Activated CD4-positive, alpha-beta T cell treated with anti-CD3 and anti-CD28 coated beads, Interleukin-2, Interleukin-4, amounts not matched to agents 100 ng/mL and 50 ng/mL, durations not matched to agents 16 hours and 8 hours (primary cell): ENCODE measurements at places on chromosomes 6 and 20.

DNA sequence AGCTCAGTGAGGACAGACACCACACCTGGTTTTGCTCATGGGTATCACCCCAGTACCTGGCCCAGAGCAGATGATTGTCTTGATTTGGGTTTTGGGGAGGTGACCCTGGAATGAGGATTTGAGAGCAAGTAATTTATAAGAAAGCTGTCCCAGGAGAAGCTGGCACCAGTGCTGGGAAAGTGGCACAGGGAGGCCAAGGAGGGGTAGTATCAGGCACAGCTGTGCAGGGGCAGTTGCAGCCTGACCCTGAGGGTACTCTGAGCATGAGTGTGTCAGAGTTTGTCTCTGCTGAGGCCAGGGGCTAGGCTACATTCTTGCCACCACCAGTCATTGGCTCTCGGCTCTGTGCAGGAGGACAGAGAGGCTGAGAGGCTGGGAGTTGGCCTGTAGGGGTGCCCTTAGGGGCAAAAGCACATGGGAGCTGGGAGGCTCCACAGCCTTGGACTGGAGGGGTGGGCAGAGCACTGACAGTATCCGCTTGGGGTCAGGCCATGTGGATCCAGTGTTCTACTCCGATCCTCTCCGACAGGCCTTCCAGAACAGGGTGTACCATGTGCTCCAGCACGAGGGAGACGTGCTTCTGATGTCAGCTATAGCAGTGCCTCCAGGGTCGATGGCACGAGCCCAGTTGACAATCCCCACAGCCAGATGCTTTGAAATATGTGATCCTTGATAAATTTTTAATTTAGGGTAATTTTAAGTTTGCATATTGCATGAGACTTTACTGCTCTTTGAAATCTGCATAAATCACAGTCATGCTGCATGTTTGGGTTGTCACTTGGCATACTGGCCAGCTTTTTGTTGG, 121.3 kb downstream of the PHACTR3 start:
- DNase-seq, result no peak

- peak; percentile 19 for DNase-seq
Observed at GRCh38 chr20:2946988-2947961, 74.0 kb downstream of the PTPRA start.

DNA sequence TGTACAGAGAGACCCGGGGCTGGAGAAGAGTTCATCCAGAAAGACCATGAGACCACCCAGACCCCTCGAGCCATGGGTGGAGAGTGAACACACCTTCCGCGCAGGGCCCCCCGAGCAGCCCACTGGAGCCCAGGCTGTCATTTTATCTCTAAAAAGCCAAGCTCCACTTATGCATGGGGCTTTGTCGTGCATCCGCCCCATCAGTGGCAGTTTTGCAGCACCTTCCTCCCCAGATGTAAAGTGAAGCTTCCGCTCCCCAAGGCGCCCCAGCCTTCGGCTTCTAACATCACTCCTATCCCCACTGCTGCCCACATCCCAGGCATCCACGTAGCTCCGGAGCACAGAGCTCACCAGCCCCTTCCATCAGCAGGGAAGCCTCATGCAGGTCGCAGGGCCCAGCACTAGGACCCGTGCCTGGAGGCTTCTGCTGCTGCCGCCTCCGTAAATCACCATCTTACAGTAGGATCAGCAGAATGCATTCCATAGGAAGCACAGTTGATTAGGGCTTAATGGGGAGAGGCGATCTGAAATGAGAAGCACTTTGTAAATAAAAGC, 301.1 kb downstream of the TAF4 start:
- DNase-seq, result no peak

DNA sequence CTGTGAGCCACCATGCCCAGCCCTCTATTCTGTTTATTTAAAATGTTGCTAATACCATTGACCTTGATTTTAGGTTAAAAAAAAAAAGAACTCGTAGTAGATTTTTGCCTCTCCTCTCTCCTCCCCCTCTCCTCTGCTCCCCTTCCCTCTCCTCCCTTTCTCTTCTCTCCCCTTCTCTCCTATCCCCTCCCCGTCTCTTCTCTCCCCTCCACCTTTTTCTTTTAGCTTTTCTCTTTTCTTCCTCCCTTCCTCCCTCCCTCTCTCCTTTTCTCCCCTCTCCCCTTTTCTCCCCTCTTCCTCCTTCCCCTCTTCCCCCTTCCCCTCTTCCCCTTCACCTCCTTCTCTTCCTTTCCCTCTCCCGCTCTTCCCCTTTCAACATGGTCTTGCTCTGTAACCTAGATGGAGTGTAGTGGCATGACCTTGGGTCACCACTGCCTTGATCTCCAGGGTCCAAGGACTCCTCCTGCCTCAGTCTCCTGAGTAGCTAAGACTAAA, 223.8 kb downstream of the ZFAND3 start:
- DNase-seq, result no peak

DNA sequence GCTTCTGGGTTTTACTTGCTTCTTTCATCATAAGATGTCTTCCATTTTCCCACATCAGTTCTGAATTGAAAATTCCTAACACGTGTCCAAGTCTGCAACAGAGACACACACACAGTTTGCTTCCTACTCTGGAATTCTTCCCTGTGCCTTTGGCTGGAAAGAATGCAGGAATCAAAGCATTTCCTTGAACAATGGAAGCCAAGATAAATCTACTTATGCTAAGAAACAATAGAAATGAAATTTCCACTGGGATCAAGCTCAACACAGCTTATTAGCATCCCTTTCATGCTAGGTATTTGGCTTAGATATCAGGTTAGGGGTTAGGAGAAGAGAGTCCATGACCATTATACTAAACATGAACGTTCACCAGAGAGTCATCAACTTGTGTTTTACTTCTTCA, 101.1 kb upstream of the SCAF8 start:
- DNase-seq, result no peak

- no peak for DNase-seq
Observed at GRCh38 chr6:112332274-112332673, 14.9 kb upstream of the RFPL4B start.

- no peak for DNase-seq
Observed at GRCh38 chr6:150603176-150603575, 3.5 kb downstream of the PLEKHG1 start.

GRCh38 chr6:71420095-71420692, 131.6 kb downstream of the OGFRL1 start:
- no peak for DNase-seq

- no peak for DNase-seq
Observed at GRCh38 chr6:162713974-162714780, 13.4 kb downstream of the PRKN start.

DNA sequence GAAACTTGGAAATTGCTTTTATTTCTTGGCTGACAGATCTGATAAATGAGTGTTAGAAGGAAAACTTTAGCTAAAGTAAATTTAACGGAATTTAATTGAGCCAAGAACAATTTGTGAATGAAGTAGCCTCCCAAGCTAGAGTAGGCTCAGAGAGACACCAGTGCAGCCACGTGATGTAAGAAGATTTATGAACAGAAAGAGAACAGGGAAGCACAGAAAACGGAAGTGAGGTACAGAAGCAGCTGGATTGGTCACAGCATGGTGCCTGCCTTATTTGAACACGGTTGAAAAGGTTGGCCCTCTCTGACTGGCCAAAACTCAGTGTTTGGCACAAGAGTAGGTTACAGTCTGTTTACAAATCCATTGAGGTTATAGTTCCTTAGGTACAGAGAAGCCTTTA, 29.5 kb upstream of the IFNGR1 start:
- DNase-seq, result no peak

DNA sequence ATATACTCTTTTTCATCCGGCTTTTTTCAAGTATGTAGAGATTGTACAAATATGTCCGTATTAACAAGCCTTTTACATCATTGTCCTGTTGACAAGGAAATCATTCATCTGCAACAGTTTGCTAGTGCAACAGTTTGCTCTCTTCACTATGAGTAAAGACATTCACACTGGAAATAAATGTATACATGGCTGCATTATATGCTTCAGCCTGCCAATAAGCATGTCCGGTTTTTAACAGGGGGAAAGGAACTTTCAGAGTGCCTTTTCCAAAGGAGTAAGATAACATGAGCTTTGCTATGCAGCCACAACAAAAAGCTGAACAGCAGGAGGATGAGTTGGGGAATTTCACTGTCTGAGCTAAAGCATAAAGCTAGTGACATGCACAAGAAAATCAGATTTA, 99.4 kb upstream of the ADTRP start:
- no peak for DNase-seq

GRCh38 chr20:2230726-2231488, 64.9 kb upstream of the TGM3 start:
- DNase-seq, result no peak

DNA sequence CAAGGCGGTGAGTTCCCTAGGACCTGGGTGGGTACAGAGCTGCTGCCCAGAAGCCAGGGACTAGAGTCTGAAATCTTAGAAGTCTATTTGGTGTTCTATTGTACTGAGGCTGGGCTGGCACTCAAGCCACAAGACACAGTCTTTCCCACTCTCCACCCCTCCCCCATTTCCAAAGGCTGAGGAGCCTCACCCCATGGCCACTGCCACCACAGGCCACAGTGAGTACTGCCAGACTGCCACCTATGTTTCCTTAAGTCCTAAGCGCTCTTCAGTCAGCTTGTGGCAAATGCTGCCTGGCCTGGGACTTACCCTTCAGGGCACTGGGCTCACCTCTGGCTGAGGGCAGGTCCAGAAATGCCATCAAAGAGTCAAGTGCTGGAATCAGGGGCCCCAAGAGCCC, 469.3 kb downstream of the HAO1 start:
- no peak for DNase-seq

DNA sequence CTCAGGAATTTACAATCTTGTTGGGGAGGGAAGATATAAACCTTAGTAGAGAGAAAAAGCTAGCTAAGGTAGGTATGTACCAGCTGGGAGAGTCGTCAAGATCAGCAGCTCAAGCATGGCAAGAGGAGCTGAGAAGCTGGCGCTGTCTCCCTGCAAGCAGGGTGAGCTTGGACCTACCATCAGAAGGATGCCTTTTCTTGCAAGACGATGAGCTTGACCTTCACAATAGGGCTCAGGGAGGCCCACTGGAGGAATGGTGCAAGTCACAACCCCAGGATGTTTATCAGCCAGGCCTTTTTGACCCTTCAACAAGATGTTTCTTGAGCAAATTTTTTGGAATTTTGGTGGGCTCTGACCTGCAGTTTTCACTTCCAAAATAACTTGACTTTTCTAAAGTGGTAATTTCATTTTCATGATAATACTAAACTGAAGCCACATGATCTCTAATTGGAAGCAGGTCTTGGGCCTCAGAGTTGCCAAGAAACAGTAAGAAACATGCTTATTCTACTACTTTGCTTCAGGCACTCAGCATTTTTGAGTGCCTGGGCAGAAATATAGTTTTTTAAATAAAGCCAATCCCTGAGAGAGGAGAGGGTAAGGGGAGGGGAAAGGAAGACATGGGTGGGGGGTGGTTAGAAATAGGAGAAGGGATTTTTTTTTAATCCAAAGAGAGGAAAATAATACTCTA, 258.1 kb downstream of the CLIC5 start:
- no peak for DNase-seq
